ENCODE measurements at places on chromosomes 6 and 20.

- DNase-seq: no peak
Observed at GRCh38 chr6:92848459-92848858, 570.9 kb downstream of the EPHA7 start.

DNA sequence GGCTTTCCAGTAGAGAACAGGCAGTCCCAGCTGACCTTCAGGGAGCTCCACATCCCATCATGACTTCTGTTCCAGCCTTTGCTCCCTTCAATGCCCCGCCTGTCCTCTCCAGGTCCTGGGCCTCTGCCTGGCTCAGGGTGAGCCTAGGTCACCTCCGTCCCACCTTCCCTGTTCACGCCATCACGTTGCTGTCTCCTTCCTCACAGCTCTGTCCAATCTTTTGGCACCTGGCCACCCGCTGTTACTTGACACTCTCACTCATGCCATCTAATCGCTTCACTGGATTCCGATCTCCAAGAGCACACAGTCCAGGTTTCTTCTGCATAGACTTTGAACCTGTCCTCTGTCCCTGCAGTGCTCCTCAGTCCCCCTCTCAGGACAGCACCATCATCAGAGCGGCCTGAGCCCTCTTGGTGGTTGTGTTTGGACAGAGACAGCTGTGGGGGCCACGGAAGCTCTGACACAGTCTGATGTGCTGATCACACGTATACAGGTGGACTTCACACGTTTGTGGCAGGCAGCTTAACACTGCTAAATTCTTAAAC lies 34.7 kb upstream of the TIAM2 start:
- DNase-seq: no peak

DNA sequence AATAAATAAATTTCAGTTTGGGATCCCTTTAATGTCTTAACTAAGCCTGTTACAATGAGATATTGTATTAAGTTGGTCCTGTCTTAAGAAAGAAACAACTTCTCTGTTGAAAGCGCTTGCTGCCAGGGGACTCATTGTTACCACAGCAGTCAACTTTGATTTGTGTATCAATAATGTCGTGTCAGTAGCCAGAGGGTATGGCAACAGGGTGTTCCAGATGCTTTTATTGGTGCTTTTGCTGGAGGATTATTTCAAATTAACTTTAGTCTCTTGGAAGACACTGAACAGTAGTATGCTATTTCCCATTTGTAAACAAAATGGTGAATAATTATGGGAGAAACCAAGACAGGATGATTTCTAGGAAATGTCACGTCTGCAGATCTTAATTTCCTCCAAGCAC lies 91.9 kb upstream of the TSHZ2 start:
- DNase-seq: no peak

- DNase-seq: no peak
Observed at GRCh38 chr6:167662075-167662880, 164.4 kb upstream of the AFDN start.
